Activated naive CD4-positive, alpha-beta T cell treated with anti-CD3 and anti-CD28 coated beads, Interleukin-2, amount 10 ng/mL, durations not matched to agents 7 days and 5 days (primary cell): ENCODE measurements at places on chromosomes 13 and 19.

GRCh38 chr19:34353546-34353945, 11.4 kb upstream of the GPI start:
- peaks cover 46% of the 10 kb centered on the region for H3K4me1 ChIP-seq
- peaks cover 45% of the 10 kb centered on the region for H3K36me3 ChIP-seq
- no peaks in the 10 kb centered on the region for H3K27me3 ChIP-seq
- no peak overlapping the region for H3K4me3 ChIP-seq
- DNase-seq, result peak; percentile 7
- H3K27ac ChIP-seq, result no peak overlapping the region

GRCh38 chr13:83940742-83941141, 58.5 kb upstream of the SLITRK1 start:
- DNase-seq, result no peak
- no peak overlapping the region for H3K4me3 ChIP-seq
- H3K27me3 ChIP-seq, result no peaks in the 10 kb centered on the region
- no peaks in the 10 kb centered on the region for H3K4me1 ChIP-seq

GRCh38 chr19:13315495-13315894, 165.3 kb downstream of the IER2 start:
- peaks cover 22% of the 10 kb centered on the region for H3K27me3 ChIP-seq
- DNase-seq, result no peak
- H3K4me1 ChIP-seq, result no peaks in the 10 kb centered on the region
- H3K4me3 ChIP-seq, result no peak overlapping the region
- H3K36me3 ChIP-seq, result no peaks in the 10 kb centered on the region
- no peak overlapping the region for H3K27ac ChIP-seq

GRCh38 chr13:99363391-99363790, 56.2 kb upstream of the GPR183 start:
- H3K27ac ChIP-seq, result no peak overlapping the region
- H3K36me3 ChIP-seq, result peaks cover 75% of the 10 kb centered on the region
- H3K27me3 ChIP-seq, result no peaks in the 10 kb centered on the region
- H3K4me3 ChIP-seq, result no peak overlapping the region

- H3K4me1 ChIP-seq, result no peaks in the 10 kb centered on the region
- H3K27me3 ChIP-seq, result peaks cover 8% of the 10 kb centered on the region
- H3K36me3 ChIP-seq, result no peaks in the 10 kb centered on the region
- no peak overlapping the region for H3K4me3 ChIP-seq
Observed at GRCh38 chr13:39110518-39111097, 72.4 kb downstream of the NHLRC3 start.

DNA sequence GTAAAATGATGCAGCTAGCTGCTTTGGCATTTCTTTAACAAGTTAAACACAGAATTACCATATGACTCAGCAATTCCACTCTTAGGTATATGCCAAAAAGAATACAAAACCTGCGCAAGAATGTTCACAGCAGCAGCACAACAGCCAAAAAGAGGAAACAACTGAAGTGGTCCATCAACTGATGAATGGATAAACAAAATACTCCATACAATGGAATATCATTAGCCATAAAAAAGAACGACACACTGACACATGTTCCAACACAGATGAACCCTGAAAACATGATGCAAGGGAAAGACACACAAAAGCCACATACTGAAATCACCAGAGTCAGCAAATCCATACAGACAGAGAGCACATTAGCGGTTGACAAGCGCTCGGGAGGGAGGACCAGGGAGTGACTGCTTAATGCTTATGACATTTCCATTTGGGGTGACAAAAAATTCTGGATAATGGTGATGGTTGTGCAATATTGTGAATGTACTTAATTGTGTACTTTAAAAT, 3.0 kb downstream of the PCID2 start:
- peaks cover 48% of the 10 kb centered on the region for H3K4me1 ChIP-seq
- peak overlapping the region; percentile 22 for H3K27ac ChIP-seq
- H3K4me3 ChIP-seq, result no peak overlapping the region
- peaks cover 26% of the 10 kb centered on the region for H3K36me3 ChIP-seq

GRCh38 chr13:60172111-60172510, 8.4 kb upstream of the DIAPH3 start:
- H3K36me3 ChIP-seq, result no peaks in the 10 kb centered on the region
- no peak overlapping the region for H3K4me3 ChIP-seq
- no peak for DNase-seq
- no peaks in the 10 kb centered on the region for H3K4me1 ChIP-seq

DNA sequence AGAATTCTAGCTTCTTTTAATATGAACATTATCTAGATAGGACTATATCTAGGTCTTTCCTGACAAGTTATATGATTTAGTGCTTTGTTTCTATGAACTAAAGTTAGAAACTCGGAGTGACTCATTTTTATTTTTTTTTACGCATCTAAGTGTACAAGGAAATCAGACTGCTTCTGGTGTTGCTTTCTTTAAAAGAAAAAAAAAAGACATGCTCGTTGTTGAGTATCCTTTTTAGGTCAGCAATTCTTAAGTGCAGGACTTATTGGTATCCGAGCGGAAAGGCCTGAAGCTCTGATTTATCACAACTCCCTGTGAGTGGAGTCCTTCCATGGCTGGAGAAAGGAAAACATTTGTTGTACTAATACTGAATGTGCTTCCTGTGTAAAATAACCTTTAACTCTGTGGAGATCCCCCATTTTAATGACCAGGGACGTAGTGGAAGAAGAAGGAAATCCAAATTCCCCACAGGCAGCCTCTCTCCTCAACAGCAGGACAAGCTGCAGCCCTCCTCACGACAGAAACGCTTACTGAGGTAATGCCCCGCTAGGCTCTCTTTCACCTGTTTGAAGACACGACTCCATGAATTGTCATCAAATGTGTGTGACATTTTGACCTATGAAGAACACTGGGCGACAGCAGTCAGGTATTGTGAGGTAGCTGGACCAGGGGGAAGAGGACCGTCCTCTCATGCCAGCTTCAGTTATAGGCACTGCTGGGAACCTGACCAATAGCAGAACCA, 17.9 kb upstream of the POMP start:
- H3K27me3 ChIP-seq, result peaks cover 13% of the 10 kb centered on the region
- H3K4me1 ChIP-seq, result peaks cover 13% of the 10 kb centered on the region
- no peak for DNase-seq
- no peak overlapping the region for H3K4me3 ChIP-seq
- no peaks in the 10 kb centered on the region for H3K36me3 ChIP-seq

- no peak overlapping the region for H3K27ac ChIP-seq
- no peaks in the 10 kb centered on the region for H3K27me3 ChIP-seq
- no peak overlapping the region for H3K4me3 ChIP-seq
- H3K36me3 ChIP-seq, result no peaks in the 10 kb centered on the region
- DNase-seq, result no peak
- no peaks in the 10 kb centered on the region for H3K4me1 ChIP-seq
Observed at GRCh38 chr13:95154413-95154886, 146.8 kb downstream of the ABCC4 start.

- H3K4me1 ChIP-seq, result peaks cover 43% of the 10 kb centered on the region
- no peaks in the 10 kb centered on the region for H3K27me3 ChIP-seq
Observed at GRCh38 chr19:1945899-1946298, 4.9 kb downstream of the CSNK1G2 start.

DNA sequence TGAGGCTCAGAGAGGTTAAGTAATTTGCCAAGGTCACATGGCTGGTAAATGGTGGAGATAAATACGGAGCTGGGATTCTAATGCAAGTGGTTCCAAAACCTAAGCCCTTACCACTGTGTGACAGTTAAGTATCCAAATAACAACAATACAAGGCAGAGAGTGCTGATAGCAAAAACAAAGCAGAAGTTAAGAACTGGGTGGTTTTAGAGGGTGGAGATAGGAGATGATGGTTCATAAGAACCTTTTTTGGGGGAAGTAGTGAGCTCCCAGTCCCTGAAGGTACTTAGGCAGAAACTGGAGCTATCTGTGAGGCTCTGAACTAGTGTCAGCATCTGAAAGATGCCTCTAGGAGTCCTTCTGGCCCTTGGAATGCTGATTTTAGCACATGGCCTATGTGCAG, 56.2 kb upstream of the UBE2L5 start:
- H3K4me1 ChIP-seq, result peaks cover 37% of the 10 kb centered on the region
- no peaks in the 10 kb centered on the region for H3K27me3 ChIP-seq
- no peak for DNase-seq
- no peak overlapping the region for H3K4me3 ChIP-seq
- peaks cover 72% of the 10 kb centered on the region for H3K36me3 ChIP-seq

GRCh38 chr13:24134757-24135156, 25.8 kb upstream of the SPATA13 start:
- no peak overlapping the region for H3K4me3 ChIP-seq
- H3K27me3 ChIP-seq, result peaks cover 16% of the 10 kb centered on the region
- DNase-seq, result no peak
- no peaks in the 10 kb centered on the region for H3K36me3 ChIP-seq
- H3K4me1 ChIP-seq, result peaks cover 10% of the 10 kb centered on the region

GRCh38 chr13:60329221-60329923, 67.6 kb upstream of the TDRD3 start:
- no peaks in the 10 kb centered on the region for H3K36me3 ChIP-seq
- peak overlapping the region; percentile 29 for H3K27ac ChIP-seq
- H3K4me1 ChIP-seq, result no peaks in the 10 kb centered on the region
- DNase-seq, result peak; percentile 28
- H3K27me3 ChIP-seq, result peaks cover 17% of the 10 kb centered on the region

DNA sequence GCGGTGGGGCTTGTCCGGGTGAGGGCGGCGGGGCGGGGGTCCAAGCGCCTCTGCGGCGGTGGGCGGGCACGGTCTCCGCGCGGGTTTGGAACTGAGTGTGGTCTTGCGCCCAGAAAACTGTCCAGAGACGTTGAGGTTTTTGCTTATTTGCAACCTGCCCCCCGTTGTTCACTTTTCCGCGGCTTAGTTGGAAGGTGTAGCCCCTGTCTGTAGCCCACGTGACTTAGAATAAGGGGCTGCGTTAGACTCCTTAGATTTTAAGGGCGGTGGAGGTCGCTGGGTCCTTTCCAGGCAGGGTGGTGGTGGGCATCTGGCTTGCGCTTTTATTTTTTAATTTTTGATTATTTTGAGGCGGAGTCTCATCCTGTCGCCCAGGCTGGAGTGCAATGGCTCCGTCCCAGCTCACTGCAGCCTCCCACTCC, 748 bp downstream of the RPS15 start:
- peaks cover 5% of the 10 kb centered on the region for H3K27me3 ChIP-seq
- H3K36me3 ChIP-seq, result peaks cover 44% of the 10 kb centered on the region
- DNase-seq, result no peak
- H3K4me1 ChIP-seq, result peaks cover 32% of the 10 kb centered on the region
- peak overlapping the region; percentile 97 for H3K4me3 ChIP-seq

- H3K4me3 ChIP-seq, result no peak overlapping the region
- DNase-seq, result no peak
Observed at GRCh38 chr19:9535934-9536333, 2.5 kb downstream of the ZNF426 start.

GRCh38 chr13:34762312-34762711, 179.8 kb upstream of the NBEA start:
- no peak for DNase-seq
- H3K4me3 ChIP-seq, result no peak overlapping the region
- H3K36me3 ChIP-seq, result no peaks in the 10 kb centered on the region
- no peak overlapping the region for H3K27ac ChIP-seq
- no peaks in the 10 kb centered on the region for H3K4me1 ChIP-seq
- no peaks in the 10 kb centered on the region for H3K27me3 ChIP-seq

- H3K4me3 ChIP-seq, result no peak overlapping the region
- no peak overlapping the region for H3K27ac ChIP-seq
- H3K36me3 ChIP-seq, result no peaks in the 10 kb centered on the region
Observed at GRCh38 chr13:71801781-71802180, 65.2 kb downstream of the DACH1 start.

DNA sequence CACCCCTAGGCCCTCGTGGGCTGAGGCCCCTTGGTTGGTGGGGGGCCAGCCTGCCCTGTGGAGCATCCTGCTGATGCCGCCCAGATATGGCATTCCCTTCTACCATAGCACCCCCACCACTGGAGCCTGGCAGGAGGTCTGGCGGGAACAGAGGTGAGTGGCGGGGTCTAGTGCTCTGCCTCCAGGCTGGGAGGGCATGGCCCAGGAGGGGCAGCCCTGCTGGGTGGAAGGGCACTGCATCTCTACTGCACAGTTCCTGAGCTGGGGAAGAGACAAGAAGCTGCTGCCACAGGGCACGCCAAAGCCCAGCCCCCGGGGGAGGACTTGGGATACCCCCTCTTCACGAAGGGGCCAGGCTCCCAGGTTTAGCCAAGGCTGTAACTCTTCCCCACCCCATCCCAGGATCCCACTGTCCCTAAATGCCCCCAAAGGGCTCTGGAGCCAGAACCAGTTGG, 2.4 kb upstream of the KMT2B start:
- no peaks in the 10 kb centered on the region for H3K27me3 ChIP-seq
- H3K4me3 ChIP-seq, result peak overlapping the region; percentile 85
- H3K4me1 ChIP-seq, result peaks cover 74% of the 10 kb centered on the region
- peak overlapping the region; percentile 96 for H3K27ac ChIP-seq
- DNase-seq, result no peak

DNA sequence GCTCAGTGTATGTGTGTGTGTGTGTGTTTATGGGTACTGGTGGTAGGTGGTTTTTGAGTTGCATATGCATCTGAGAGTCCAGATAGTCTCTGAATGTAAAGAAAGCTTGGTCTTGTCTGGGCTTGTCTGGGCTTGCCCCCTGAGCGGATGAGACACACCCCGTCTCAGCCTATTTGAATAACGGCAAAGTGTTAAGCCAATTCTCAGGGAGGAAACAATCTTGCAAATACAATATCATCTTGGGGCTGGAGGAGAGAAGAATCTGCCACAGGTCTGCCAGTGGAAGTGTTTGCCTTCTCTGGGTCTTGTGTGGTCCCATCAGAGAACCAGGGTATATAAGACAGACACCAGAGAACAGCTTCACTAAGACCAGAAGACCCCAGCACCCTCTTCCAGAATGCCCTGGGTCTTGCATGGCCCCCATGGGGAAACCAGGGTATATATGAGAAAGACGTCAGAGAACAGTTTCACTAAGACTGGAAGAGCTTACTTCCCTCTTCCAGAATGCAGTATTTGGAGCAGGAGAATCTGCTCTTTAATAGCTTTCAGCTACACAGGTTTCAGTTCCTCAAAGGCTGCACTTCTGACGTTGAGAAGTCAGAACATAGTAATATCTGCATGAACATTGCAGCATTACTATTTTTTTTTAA, 13.3 kb downstream of the CD70 start:
- no peaks in the 10 kb centered on the region for H3K36me3 ChIP-seq

DNA sequence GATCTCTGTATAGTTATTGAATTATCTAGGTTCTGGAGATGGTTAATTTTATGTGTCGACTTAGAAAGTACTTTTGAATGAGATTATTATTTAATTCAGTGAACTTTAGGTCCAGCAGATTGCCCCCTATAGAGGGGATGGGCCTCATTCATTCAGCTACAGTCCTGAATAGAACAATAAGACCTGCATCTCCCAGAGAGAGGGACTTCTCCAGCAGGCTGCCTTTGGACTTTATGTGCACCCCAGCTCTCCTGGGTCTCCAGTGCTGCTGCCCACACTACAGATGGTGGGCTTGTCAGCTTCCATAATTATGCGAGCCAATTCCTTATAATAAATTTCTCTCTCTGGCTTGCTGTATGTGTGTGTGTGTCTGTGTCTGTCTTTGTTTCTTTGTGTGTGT, 39.3 kb upstream of the KL start:
- peaks cover 5% of the 10 kb centered on the region for H3K27me3 ChIP-seq
- H3K4me3 ChIP-seq, result no peak overlapping the region
- no peak overlapping the region for H3K27ac ChIP-seq
- DNase-seq, result no peak

GRCh38 chr13:91399189-91400062, 1.0 kb downstream of the GPC5 start:
- peaks cover 59% of the 10 kb centered on the region for H3K27me3 ChIP-seq
- peaks cover 11% of the 10 kb centered on the region for H3K4me1 ChIP-seq
- no peaks in the 10 kb centered on the region for H3K36me3 ChIP-seq
- H3K27ac ChIP-seq, result no peak overlapping the region
- H3K4me3 ChIP-seq, result peak overlapping the region; percentile 57
